ENCODE measurements at places on chromosomes 7 and 10. TPM values are rescaled to one million over a fixed set of nuclear protein-coding genes. Genes with fewer than 3 reads are reported as not detected.

CPA5 gene
- total RNA-seq = 9.4 TPM

XRCC2 gene
- total RNA-seq = 1.1 TPM

SPDYE5 gene
- not detected for total RNA-seq

PRPS1L1 gene
- total RNA-seq = not detected

MYPN gene
- not detected for total RNA-seq

IQUB gene
- total RNA-seq = not detected

GRCh38 chr10:124476043-124476725, 14.6 kb downstream of the LHPP start:
- no peak for DNase-seq
